ENCODE measurements at places on chromosomes 7 and 10. TPM values are rescaled to one million over a fixed set of nuclear protein-coding genes. Genes with fewer than 3 reads are reported as not detected.

GRCh38 chr10:16439295-16439694 lies 2.5 kb downstream of the PTER start:
- DNase-seq, result no peak

HOXA9 gene
- total RNA-seq, result 7.4 TPM

PON3 gene
- total RNA-seq, result 0.74 TPM

DNA sequence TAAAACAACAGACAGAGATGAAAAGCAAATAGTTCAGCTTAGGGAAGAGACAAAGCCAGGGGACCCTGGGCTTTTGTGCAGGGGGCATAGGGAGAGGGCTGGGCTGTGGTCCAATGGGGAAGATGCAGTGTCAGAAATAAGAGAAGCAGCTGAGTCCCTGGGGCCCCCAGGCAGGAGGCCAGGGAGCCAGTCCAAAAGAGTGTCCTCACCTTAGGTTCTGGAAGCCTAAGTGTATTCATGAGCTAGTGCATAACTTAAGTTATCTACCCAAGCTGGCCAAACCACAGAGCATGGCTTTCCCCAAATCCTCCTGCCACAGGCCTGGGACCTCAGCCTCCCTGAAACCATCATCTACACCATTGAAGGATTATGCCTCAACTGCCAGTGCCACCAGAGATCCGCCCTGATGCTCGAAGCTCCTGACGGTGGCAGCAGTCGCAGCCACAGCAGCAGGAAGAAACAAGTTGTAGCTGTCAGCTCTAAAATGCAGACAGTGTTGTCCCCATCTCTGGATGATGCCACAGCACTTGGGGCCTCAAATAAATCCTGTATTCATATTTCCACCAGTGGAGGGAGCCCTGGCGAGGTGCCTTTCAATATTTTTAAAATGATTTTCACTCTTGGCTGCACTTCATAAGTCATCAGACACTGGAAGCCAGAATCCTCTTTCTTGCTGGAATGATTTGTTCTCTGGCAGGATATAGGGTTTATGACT lies 574.6 kb downstream of the GRID1 start:
- DNase-seq, result peak; percentile 80

GRCh38 chr7:7103343-7104313 lies 78.7 kb upstream of the C1GALT1 start:
- DNase-seq, result no peak

DNA sequence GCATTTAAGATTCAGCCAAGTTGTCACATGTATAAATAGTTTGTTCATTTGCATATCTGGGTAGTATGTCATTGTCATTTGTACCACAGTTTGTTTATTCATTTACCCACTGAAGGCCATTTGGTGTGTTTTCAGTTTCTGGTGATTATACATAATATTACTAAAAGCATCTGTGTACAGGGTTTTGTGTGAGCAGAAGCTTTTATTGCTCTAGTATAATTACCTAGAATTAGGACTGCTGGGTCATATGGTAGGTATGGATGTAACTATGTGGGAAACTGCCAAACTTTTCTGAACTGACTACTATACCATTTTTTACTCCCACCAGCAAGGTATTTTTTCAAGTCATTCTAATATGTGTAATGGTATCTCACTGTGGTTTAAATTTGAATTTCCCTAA lies 584.0 kb upstream of the GHITM start:
- DNase-seq, result no peak

GRCh38 chr7:96244992-96245292 lies 77.0 kb downstream of the SLC25A13 start:
- no peak for DNase-seq

DDX50 gene
- total RNA-seq, result 45.6 TPM

GRCh38 chr10:132611026-132611910 lies 73.7 kb downstream of the INPP5A start:
- no peak for DNase-seq

GRCh38 chr10:24254180-24254579 lies 45.2 kb downstream of the KIAA1217 start:
- no peak for DNase-seq

DNA sequence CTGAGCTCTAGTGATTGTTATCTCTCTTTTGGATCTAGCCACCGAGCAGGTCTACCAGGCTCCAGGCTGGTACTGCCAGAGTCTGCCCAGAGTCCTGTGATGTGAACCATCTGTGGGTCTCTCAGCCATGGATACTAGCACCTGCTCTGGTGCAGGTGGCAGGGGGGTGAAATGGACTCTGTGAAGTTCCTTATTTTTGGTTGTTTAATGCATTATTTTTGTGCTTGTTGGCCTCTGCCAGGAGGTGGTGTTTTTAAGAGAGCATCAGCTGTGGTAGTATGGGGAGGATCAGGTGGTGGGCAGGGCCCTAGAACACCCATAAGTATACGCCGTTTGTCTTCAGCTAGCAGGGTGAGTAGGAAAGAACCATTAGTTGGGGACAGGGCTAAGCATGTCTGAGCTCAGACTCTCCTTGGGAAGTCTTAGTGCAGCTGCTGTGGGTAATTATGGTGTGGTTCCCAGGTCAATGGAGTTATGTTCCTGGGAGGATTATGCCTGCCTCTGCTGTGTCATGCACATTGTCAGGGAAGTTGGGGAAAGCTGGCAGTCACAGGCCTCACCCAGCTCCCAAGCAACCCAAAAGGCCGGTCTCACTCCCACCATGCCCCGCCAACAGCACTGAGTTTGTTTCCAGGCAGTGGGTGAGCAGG lies 81.8 kb downstream of the NPSR1 start:
- DNase-seq, result no peak

DNA sequence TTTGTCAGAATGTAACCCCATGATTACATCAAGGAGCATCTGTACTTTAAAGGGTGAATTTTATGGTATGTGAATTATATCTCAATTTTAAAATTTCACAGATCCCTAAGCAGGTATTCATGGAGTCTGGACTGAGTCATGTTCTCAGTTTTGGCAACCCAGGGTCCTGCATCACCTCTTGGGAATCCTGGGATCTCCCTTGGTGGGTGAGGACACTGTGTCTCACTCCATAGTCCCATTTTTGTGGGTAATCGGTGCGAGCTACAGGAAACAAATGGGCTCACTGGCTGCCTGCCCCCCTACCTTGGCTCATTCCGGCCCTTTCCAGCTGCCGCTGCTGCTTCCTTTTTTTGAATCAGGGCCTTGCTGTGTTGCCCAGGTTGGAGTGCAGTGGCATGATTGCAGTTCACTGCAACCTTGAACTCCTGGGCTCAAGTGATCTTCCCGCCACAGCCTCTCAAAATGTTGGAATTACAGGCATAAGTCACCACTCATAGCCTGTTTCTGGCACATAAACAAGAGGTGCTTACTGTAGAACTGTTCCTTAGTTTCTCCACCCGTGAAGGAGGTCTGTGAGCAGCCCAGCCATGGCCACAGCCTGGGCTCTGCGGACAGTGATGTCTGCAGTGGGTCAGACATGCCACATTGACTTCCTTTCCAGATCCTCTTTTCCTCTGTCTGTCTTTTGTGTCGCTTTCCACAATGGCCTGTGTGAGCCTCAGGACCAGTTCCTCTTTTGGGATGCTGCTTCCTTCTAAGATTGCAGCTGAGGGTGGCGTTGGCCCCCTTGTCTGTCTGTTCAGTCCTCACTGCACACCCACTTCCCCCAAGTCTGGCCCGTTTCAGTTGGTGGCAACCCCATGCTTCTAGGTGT lies 14.5 kb downstream of the PALD1 start:
- no peak for DNase-seq

FAM241B gene
- total RNA-seq, result 2.2 TPM

GRCh38 chr10:72694476-72695369 lies 2.8 kb downstream of the MCU start:
- DNase-seq, result no peak

- no peak for DNase-seq
Observed at GRCh38 chr10:132444877-132445351, 47.9 kb downstream of the PWWP2B start.

DNA sequence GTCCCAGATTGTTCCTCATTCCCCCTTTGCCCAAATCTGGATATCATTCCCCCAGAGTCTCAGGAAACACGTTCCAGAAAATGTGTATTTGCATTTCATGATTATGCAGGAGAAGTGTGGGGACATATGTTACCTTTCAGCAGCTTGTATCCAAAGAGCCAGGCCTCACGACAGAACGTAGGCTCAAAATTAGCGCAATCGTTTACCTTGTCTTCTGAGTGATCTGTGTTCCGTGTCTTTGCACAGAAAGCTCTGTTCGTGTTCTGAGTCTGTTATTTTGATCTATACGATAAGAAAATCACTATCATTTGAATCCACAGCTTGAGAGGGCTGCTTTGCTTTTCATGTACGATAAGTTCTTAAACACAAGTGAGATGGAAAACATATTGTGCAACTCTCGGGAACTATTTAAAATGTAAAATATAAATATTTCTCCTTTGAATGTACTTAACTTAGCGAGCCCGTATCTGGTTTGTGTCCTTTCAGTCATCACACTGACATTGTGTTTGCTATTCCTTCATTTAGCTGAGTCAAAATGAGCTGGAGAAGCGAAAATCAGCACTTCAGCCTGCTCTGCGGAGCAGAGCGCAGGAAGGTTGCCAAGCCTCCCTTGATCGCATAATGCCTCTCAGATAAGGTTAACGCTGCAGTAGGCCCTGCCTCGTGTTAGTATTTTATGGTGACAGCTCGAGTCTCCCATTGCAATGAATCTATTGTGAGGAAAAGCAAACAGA lies 80.2 kb upstream of the CACNB2 start:
- DNase-seq, result no peak

ATOH7 gene
- not detected for total RNA-seq

- peak; percentile 73 for DNase-seq
Observed at GRCh38 chr10:86152911-86153310, 213.7 kb downstream of the GRID1 start.

- no peak for DNase-seq
Observed at GRCh38 chr7:52243685-52244084, 791.7 kb upstream of the POM121L12 start.

AKR1C3 gene
- 29.6 TPM for total RNA-seq

DNA sequence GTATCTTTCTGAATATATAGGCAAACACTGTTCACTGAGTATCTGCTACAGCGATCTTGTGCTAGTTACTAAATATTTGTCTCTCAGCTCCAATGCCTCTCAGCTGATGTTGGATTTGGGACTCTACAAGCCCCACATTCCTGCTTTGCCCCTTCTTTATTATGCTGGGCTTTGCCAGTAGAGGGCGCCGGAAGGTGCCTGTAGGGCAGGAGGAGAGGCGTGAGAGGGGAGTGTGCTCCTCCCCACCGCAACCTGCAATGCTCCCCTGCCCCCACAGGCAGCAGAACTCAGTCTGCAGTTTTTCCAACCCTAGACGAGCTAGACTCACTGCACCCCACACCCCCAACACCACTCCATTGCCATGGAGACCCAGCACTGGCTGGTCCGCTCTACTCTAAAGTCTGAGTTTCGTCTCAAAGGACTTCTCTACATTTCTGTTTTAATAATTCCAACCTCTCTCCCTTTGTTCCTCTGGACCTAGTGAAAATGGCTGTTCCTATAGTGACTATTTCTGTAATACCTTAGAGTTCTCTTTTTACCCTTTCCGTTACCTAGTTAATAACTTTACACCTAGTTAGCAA lies 337.6 kb downstream of the CCSER2 start:
- DNase-seq, result no peak

- peak; percentile 78 for DNase-seq
Observed at GRCh38 chr7:30505174-30505697, 607 bp upstream of the GGCT start.

HIF1AN gene
- 40.0 TPM for total RNA-seq

GRM3 gene
- not detected for total RNA-seq

DNA sequence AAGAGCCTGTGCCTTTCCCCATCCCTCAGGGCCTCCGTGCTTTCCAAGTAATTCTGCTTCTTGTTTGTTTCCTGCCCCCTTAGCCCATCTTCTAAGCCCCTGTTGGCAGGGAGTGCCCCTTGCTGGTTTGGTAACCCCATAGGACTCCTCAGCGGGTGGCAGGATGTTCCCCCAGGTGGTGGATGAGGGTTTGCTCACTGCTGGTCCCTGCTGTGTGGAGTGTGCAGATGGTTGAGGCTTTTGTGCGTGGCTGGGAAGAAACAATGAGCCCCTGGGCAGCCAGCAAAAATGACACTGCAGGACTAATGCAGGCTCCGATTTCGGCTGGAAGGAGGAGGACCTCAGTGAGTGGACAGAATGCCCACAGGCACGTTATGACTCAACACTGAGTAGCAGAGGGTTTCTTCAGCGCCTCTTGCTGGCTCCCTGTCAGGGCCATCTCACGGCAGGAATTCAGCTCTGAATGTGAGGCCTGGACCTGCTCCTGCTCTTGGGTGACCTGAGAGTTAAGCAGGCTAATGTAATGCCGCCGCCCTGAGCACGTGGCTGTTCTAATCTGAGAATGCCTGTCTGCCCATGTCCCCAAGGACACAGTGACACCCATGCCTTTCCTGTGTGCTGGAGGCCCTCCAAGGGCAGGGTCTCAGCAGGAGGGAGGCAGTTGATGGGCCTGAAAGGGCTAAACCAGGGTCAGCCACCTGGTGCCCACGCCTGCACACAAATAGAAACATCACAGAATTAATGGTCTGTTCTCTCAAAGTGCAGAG lies 16.6 kb downstream of the BAG3 start:
- DNase-seq, result peak; percentile 93

H2BK1 gene
- not detected for total RNA-seq

DNA sequence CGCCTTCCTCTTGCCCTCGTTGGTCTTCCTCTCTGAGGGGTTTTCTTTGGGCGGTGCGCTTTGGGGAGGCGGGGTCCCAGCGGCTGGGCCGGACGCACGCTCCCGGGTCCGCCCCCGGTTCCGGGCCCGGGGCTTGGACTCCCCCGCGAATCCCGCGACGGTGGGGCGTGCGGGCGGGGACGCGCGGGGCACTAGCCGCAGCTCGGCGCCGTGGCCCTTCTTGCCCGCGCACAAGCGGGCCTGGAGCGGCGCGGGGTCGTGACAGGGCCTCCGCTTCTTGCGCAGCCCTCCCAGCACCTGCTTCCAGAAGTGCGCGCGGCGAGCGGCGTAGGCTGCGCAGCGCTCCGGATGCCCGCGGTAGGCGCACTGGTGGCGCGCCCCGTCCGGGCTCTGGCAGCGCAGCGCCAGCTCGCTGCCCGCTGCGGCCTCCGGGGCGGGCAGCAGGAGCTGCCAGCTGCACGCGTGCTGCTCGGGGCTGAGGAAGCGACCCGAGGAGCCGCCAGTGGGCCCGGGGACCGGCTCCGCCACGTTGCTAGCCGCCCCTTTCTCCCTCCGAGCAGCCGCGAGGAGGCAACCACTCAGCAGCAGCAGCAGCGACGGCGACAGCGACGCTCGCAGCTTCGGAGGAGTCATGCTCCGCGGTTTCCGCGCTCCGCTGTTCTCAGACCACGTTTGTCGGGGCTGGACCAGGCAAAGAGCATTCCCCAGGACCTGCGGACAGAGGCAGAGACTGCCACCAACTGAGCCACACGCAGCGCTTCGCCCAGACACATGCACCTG lies 759 bp downstream of the FGFBP3 start:
- DNase-seq, result peak; percentile 95

DNA sequence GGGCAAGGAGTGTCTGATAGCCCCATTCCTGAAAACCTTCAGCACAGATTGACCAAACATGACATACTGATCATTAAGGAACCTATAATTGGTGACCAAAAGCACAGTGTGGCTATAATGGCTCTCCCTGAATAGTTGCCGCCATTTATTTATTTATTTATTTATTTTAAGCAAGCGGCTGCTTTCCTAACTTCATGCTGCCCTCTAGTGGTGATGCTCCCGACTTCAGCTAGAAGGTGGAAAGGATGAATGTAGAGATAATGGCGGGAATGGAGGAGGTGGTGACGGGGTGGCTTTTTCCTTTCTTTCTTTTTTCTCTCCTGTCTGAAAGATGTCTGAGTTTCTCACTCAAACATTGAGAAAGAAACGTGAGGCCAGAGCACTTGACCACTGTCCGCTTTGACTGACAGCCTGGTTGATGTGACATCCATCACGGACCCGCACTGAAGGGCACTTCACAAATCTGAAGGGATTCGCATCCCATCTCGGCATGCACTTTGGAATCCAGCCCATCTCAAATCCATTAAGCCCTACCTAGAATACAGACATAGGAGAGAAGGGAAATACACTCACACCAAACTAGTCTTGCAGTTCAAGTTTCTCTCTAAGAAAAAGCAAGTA lies 1090.1 kb downstream of the KCNMA1 start:
- peak; percentile 88 for DNase-seq
